ENCODE measurements at places on chromosomes 2 and 18.

- no peak for DNase-seq
Observed at GRCh38 chr2:120395221-120396012, 49.5 kb downstream of the INHBB start.

GRCh38 chr2:240917009-240917683 is 11.0 kb downstream of the CROCC2 start:
- no peak for DNase-seq

- DNase-seq: no peak
Observed at GRCh38 chr2:150544731-150545130, 57.3 kb upstream of the RND3 start.

- no peak for DNase-seq
Observed at GRCh38 chr2:224969095-224969494, 73.2 kb downstream of the DOCK10 start.

DNA sequence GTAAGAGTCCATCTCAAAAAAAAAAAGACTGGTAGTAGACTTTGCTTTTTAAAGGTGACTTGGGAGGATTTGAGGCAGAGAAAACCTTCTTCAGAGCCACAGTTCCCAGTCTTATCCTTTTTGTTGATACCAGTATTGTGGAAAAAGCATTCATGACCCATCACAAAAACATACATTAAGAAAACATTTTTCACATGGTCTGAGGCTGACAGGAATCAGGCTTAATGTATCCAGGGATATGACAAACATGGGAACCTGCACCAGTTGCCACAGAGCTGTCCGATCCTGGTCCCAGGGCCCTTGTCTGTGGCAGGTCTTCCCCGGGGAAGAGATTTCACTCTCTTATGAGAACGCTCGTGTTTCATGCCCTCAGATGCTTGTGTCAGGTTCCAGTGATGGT is 21.8 kb downstream of the SPTBN1 start:
- DNase-seq: no peak

GRCh38 chr18:48454261-48454757 is 45.1 kb upstream of the ZBTB7C start:
- no peak for DNase-seq

DNA sequence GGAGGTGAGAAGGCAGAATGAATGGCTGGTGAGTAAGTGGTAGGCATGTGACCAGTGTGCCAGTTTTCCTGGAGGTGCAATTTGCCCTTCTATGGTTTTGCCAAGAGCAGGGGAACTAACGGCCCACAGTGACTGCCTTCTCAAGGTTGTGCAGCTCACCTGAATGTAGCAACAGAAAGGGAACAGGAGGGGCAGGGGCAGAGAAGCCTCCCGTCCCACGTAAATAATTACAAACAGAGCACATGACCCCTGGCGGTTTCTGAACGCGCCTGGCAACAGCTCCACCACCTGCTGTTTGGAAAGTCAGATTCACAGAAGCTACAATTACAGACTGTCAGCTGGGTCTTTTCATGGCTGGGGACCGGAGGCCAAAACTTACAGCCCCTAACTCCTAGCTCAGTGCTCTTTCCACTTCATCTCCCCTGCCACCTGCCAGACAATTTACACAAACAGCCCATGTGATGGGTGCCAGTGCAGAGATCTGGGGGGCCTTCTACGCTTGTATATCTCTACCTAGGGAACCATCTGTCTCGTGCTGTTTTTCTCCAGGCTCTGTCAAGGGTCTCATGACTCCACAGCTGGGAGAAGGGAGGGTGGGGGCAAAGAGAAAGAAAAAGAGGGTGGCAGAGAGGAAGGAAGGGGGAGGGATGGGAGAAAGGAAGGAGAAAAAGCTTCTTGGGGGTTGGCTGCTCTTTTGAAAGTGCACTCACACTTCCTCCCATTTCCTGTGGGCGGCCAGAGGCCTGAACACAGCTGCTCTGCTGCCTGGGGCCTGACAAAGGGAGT is 69.6 kb downstream of the POLR1A start:
- peak; percentile 49 for DNase-seq

Data from AG09319 (cell line).